Mammary epithelial cell (primary cell): ENCODE measurements at places on chromosomes 5 and 9. TPM values are rescaled to one million over a fixed set of nuclear protein-coding genes. Genes with fewer than 3 reads are reported as not detected.

Gene PDE6A
- total RNA-seq, result 0.17 TPM

Gene CCDC192
- not detected in 2 replicates for total RNA-seq

Gene SPACA9
- total RNA-seq, result 7.3 and 8.0 TPM in 2 replicates

Gene BTNL9
- not detected for total RNA-seq

Gene F2R
- 81.4 TPM for total RNA-seq

Gene PKD2L2
- not detected in 2 replicates for total RNA-seq

Gene FOXD4L5
- 0.67 TPM for total RNA-seq

Gene KLF4
- 20.5 TPM for total RNA-seq

Gene OGN
- total RNA-seq, result not detected in 2 replicates

Gene MLANA
- not detected for total RNA-seq

Gene FRRS1L
- under 0.01 TPM for total RNA-seq

Gene CCL27
- total RNA-seq, result 0.80 TPM in 1 of 2 replicates, not detected in the other

Gene GRIN3A
- not detected in 2 replicates for total RNA-seq

Gene PRRX2
- total RNA-seq, result not detected in 2 replicates

Gene ARL10
- 0.56 and 1.1 TPM in 2 replicates for total RNA-seq

Gene ANKRD34B
- total RNA-seq, result not detected

Gene ACO1
- total RNA-seq, result 44.2 TPM

Gene SLU7
- total RNA-seq, result 38.7 TPM

Gene KIF4B
- not detected for total RNA-seq

Gene FBP2
- not detected in 2 replicates for total RNA-seq

Gene DMRT2
- total RNA-seq, result not detected in 2 replicates
